SHP77 treated with DMSO at 0.1 percent for 48 hours (cell line): ENCODE measurements at places on chromosomes 11 and 22.

DNA sequence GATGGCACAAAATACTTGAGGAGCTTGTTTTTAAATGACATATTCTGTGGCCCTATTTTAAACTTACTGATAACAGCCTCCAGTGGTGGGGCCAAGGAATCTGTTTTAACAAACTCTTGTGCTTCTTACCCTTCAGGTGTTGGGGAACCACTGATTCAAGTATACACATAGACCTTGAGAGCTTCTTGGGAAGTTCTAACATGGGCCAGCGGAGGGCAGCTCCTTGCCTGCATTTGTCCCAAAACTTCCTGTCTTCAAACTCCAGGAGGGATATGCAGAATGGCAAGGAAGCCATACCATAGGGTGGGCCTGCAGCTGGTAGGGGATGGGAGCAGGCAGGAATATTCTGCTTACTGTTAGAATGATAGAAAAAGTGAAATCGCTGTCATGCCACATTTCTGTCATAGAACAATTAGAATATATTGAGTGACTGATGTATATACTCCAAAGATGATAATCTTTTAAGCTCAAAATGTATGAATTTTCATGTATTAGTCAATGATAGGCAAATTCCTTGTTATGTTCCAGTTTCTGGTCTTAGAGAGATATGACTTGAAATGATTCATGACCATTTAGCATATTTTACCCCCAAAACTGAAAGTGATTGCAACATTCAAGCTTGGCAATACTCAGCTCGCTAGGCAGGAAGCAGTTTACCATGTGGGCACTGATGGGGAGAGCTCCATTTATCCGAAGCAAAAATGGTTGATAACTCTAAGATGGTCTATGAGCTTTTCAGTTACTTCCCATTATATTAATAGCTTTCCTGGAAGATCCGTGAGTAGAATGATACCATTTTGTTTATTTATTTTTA is 9.2 kb downstream of the EXT2 start:
- DNase-seq: no peak

GRCh38 chr11:92441443-92441726 is 216.8 kb downstream of the FAT3 start:
- no peak for DNase-seq

DNA sequence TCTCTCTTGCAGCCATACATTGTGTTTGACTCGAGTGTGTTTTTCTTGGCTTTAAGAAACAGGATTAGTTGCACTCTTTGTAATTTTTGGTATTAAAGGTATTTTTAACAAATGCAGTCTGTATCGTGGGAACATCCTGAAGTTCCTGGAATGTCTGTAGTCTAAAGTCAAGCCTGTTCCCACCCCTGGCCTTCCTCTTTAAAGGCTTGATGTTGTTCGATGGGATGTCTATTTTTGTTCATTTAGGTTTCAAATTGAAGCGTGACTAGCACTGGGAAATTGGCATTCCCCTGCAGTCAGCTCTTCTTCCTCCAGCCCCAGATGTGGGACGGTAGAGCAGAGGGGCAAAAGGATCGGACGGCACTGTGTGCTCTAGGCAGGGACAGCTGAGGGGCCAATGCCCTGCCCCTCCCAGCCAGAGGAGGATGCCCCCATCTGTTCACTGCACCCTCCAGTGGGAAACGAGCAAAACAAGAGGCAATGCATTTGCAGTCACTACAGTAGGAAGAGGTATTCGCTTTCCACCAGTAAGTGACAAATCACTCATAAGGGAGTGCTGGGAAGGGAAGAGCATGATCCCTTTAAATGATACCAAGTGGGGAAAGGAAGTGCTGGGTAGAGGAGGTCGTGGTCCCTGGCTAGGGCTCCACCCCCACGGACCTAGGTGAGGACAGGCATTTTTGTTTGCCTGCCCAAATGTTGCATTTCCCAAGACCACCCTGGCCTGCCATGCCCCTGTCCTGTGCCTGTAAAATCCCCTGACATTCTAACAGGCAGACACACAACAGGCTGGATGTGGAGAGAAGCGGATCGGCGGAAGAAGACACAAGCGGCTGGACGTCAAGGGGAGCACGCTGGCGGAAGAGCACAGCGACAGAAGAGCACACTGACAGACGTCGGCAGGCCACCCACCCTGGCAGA is 47.4 kb upstream of the SEPTIN5 start:
- DNase-seq: no peak

DNA sequence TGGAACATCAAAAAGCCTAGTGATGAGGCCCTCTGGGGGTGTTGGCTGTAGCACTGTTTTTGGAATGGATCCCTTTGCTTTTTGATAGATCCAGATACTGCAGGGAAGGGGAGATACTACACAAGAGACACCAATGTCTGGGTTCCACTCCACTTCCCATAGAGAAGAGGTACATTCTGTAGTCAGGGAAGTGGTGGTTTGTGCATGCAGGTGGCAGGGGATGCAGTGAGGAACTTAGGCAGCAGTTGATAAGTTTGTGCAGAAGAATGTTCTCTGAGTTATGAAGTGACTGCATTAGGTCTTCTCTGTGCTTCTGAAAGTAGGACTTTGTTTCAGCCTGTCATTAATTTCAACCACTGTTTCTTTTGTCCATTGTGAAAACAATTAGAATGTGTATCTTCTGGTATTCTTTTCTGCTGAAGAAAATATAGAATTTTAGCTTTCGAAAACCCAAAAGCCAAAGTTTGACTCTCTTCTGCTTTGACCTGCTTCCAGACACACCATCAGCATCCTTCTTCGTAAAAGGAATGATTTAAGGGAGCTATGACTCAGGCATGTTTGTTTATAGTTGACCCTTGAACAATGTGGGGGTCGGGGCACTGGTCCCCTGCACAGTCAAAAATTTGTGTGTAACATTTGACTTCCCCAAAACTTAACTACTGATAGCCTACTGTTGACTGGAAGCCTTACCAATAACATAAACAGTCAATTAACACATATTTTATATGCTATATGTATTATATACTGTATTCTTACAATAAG is 25.6 kb downstream of the PANX1 start:
- no peak for DNase-seq

DNA sequence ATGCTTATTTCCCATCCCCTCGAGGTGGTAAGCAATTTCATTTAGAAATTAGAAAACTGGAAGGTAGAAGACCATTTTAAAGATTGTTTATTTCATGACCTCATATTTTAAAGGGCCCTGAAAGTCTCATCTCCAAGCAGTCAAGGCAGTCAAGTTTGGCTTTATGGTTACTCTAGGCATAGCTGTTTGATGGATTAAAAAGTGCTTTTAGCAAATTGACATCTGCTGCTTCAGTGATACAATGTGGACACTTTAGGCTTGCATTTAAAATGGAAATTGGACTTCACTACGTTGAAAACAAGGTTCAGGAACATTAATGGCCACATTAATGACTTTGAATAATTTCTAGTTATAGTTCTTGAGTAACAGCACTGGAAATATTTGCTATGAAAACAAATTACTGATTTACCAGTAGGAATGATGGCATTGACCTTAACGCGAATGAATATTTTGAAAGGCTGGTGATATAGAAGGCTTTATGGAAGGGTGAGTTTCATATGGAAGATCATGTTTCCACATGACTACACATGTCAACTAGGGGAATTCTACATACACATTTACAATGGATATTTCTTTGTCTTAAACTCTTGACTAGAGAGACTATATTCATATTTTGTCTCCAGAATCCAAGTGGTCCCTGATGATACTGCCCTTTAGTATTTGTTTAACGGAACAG is 873.5 kb downstream of the JRKL start:
- no peak for DNase-seq
